ENCODE measurements at places on chromosomes 16 and 17.
A peak's percentile ranks its signal among the peaks of the same experiment; 100 is the strongest.

DNA sequence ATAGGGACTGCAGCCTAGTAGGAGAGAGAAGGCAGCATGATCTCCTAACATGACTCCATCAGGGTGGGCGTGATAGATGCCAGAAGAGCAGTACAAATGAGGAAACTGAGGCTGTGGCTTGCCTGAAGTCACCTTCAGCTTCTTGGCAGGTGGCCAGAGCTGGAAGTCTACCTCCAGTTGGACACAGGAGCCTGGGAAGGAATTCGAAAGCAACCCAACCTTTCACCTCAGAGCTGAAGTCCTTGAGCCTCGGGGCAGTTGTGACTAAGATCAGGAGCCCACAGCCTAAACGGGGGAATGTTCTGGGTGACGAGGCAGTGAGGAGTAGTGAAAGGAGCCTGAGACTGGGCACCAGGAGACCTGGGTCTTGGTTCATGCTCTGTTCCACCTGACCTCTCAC, 9.4 kb upstream of the SLC52A1 start:
- no peak for DNase-seq

GRCh38 chr16:22705799-22706198, 108.2 kb upstream of the HS3ST2 start:
- no peak for DNase-seq

GRCh38 chr16:66274335-66275110, 92.0 kb upstream of the CDH5 start:
- DNase-seq: no peak

GRCh38 chr17:49691677-49692191, 13.8 kb upstream of the SPOP start:
- DNase-seq: no peak

DNA sequence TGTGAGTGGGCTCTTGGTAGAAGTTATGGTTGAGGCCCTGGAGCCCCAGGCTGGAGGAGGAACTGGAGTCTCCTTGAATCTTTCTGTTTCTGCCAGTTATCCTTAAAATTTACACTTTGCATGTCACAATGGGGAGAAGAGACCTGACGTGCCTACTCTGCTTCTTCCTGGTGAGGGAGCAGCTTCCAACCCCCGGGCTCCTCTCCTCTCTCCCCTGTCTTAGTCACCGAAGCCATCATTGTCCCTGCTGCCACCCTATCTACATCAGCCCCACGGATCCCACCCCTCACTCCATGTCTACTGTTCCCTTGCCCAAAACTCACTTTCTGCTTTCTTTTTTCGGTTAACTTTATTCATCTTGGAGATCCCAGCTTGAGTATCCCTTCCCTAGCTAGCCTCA, 17.6 kb downstream of the DNAJA3 start:
- no peak for DNase-seq

GRCh38 chr17:49968405-49969133, 421 bp upstream of the DLX4 start:
- DNase-seq: no peak

DNA sequence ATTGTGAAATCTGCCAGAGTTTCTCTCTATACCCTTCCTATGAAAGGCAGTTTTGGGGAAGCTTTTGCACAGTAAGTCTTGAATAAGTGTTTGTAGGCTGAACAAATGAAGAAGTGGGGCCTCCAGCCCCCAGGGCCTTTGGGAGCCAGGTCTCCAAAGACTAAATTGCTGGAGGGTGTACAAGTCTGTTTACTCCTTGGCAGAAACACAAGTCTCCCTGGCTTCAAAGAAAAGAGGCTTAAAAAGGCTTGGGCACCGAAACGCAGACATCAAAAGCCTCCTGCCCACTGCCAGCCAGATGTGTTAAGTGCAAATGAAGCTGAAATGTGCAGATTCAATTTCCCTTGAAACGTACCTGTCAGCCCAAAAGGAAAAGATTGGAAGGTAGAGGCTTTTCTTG, 146.3 kb downstream of the TMEM132E start:
- DNase-seq: no peak

GRCh38 chr16:51985126-51985525, 561.8 kb downstream of the TOX3 start:
- DNase-seq: no peak

DNA sequence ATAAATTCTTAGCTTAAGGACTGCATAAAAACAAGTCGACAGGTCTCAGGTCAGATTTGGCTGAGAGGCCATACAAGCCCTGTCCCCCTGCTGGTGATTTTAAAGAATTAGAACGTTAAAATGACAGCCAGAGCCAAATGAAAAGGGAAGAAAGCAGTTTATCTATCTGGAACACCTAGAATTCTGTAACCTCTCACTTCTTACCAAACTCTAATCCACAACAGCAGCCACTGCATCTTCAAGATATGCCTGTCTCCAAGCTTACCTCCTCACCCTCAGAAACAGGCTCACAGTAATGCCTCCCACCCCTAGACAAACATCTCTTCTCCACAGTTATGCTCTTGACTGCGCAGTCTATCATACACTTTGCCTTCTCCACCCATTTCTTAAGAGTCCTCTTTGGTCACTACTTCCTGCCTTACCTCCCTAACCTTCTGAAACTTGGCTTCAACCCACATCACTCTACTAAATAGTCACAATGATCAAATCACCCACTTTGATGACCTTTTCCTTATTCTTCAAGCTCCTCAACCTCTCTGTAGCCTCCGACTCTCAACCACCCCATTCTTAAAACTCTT, 14.2 kb downstream of the ANKFY1 start:
- DNase-seq: no peak

GRCh38 chr16:3882531-3882930, 2.0 kb upstream of the CREBBP start:
- no peak for DNase-seq

GRCh38 chr17:46791531-46791930, 27.0 kb downstream of the WNT3 start:
- no peak for DNase-seq

DNA sequence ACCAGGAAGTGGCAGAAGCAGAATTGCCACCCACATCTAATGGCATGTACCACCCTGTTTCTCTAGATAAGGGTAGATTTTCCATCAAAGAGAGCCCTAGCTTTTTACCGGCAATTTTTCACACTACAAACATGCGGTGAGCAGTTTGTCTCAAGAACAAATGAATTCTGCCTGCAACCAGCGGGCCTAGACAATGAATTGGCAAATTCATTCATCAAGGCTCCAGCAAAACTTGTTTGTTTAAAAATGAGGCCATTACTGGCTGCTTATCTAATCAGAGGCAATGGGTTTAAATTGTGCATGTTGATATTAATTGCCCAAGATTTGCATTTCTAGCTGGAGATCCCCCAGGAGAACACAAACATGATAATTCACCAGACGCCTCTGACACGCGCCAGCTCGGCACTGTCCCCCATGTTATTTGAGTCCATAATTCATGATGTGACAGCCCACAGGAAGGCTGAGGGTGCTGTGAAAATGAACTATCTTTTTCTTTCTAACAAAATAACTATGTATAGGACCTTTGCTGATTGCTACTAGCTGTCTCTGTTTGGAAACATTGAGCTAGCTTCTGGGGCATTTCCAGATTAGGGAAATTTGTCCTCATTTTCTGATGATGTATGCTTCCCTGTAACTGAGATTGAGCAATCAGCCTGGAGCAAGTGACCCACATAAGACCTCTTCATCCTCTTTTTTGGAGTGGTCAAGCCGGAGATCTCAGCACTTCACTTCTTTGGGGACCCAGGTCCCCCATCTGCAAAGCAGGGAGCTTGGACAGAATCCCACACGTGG, 80.8 kb downstream of the CNGB1 start:
- DNase-seq: no peak

DNA sequence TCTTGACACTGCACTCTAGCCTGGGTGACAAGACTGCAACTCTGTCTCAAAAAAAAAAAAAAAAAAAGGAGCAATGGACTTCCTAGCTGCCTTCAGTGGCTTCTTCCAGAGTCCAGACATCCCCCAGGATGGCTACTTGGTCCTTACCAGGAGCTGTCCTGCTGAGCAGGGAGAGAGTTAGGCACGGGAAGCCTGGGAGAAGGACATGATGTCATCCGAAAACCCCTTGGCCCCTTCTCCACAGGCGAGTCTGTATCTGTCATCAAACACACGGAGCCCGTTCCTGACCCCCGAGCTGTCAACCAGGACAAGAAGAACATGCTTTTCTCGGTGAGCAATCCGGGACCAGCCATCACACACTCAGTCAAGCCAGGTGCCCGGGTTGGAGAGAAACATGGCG, 8.7 kb downstream of the ATP2A1 start:
- no peak for DNase-seq

- DNase-seq: no peak
These were observed 1.9 kb downstream of the KRTAP4-8 start for GRCh38 chr17:41096055-41096454.

DNA sequence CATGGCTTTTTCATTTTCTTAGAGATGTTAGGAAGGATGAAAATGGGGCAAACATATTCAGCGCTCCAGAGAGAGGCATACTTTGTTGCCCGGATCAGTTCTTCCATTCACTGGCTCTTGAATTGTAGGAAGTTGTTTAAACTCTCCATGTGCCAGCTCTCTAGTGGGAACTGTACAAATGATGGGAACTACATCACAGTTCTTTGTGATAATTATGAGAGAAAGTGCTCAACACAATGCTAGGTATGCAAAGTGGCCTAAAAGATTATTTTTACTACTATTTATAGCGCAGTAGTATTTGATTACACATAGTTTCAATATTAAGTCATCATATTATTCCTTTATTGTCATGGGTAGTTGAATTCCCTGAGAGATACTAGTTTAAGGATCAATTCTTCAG, 268.5 kb downstream of the RBFOX1 start:
- no peak for DNase-seq

DNA sequence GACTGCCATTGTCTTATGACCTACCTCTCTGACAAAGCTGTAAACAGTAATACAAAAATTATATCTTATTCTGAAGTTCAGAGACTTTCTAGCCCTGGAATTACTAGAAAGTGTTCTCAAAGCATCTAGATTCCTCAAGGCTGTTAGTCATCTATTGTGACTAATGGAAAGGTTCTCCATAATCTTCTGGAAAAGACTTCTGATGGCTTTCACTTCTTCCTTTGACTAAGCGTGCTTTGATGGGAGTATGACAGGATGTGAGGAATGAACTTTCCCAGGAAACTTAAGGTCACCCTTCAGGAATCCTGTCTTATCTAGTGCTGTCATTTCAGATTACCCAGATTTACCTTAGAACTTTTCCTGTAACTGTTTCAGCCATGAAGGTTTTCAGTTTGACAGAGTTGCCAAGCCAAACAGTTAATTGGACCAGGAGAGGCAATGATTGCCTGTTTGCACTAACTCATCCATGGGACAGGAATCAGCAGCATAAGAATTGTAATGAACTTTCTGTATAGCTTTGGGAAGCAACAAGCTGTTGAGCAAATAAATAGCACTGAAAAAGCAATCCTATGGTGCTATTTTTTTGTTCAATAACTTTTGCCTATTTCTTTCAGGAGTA, 43.5 kb downstream of the AP2B1 start:
- peak; percentile 47 for DNase-seq

- no peak for DNase-seq
These were observed 1.3 kb upstream of the SLC6A4 start for GRCh38 chr17:30236766-30237165.

GRCh38 chr17:37697381-37697780, 47.5 kb downstream of the HNF1B start:
- no peak for DNase-seq

GRCh38 chr17:61205931-61206330, 193.7 kb upstream of the TBX2 start:
- DNase-seq: no peak

DNA sequence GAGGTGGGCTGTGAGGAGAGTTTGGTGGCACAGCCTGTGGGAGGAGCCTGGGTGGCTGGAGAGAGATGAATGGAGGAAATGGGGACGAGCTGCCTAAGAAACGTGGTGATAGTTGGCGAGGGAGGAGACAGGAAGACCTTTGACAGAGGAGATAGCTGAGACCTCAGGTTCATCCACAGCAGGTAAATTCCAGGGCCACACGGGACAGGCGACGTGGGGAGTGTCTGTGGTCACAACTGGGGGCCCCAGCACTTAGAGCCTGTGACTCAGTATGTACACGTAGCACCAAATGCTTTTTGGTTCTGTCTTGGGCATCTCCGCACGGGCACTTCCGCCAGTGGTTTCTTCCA, 7.7 kb downstream of the MINK1 start:
- no peak for DNase-seq

DNA sequence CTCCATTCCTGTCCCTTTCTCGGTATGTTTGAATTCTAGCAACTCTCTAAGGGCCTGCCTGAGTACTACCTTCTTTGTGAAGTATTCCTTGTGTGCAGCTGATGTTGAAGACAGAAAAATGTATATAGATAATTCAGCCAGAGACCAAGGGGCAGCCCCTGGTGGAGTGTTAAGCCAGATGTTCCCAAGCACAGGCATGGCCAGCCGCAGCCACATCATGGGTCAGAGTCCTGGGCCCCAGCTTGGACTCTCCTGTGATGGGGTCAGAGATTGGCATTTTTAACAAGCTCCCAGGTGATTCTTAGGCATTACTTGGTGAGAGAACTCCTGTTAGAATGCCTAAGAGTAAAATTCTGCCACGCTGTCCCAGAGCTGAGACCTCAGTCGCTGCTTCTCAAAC, 100.8 kb downstream of the IRF8 start:
- DNase-seq: no peak

- DNase-seq: no peak
These were observed 818 bp downstream of the DNAJC7 start for GRCh38 chr17:42016411-42016831.

GRCh38 chr17:71948703-71949422, 172.0 kb upstream of the SOX9 start:
- DNase-seq: no peak
